ENCODE measurements at places on chromosomes 7 and 10. TPM values are rescaled to one million over a fixed set of nuclear protein-coding genes. Genes with fewer than 3 reads are reported as not detected.

Gene NPFFR1
- not detected for total RNA-seq

Gene PPP1R17
- total RNA-seq: not detected

Gene TAX1BP1
- total RNA-seq: 74.8 TPM

Gene SGCE
- 0.19 TPM for total RNA-seq

Gene CTAGE8
- 1.9 TPM for total RNA-seq

Gene SEPTIN14
- total RNA-seq: not detected

Gene STAG3
- 21.1 TPM for total RNA-seq

Gene HOXA6
- total RNA-seq: not detected

Gene GBX1
- total RNA-seq: not detected

Gene SFXN2
- 28.0 TPM for total RNA-seq

Gene GRID2IP
- not detected for total RNA-seq

Gene IDI2
- not detected for total RNA-seq

Gene CCDC7
- total RNA-seq: 5.8 TPM

Gene MSMB
- not detected for total RNA-seq

Gene ZNF727
- total RNA-seq: 0.89 TPM

Gene SEPTIN7
- 256 TPM for total RNA-seq

Gene ETV1
- 0.10 TPM for total RNA-seq

Gene ITGA8
- total RNA-seq: not detected

Gene ASAH2
- total RNA-seq: 5.9 TPM

Gene FRMD4A
- total RNA-seq: 7.2 TPM

Gene STEAP1B
- not detected for total RNA-seq

Gene PRSS1
- total RNA-seq: not detected

Gene CCM2
- 51.6 TPM for total RNA-seq

Gene MOGAT3
- total RNA-seq: not detected

Gene CHAT
- total RNA-seq: not detected

Gene PTN
- not detected for total RNA-seq

Gene ITPRID1
- total RNA-seq: not detected

Gene NPY4R2
- total RNA-seq: not detected

Gene ST8SIA6
- not detected for total RNA-seq

Gene TDRD1
- 0.24 TPM for total RNA-seq

Gene PDZD7
- 0.66 TPM for total RNA-seq

Gene TMEM176A
- not detected for total RNA-seq

Gene OR2A25
- not detected for total RNA-seq

Gene NFKB2
- 247 TPM for total RNA-seq

Gene EMX2
- not detected for total RNA-seq

Gene RUFY2
- 7.1 TPM for total RNA-seq

Gene TMEM236
- 0.04 TPM for total RNA-seq

Gene SPRN
- not detected for total RNA-seq

Gene DOCK4
- total RNA-seq: 0.29 TPM

Gene IMMP2L
- total RNA-seq: 20.9 TPM

Gene NHLRC2
- total RNA-seq: 26.7 TPM

Gene SUN3
- not detected for total RNA-seq

Gene PAX2
- total RNA-seq: not detected

Gene PTF1A
- not detected for total RNA-seq

Gene GTF2I
- 151 TPM for total RNA-seq

Gene MACROH2A2
- 3.9 TPM for total RNA-seq

Gene BTBD16
- total RNA-seq: not detected

Gene ACSL5
- 54.3 TPM for total RNA-seq

Gene GHRHR
- not detected for total RNA-seq

Gene PIP
- not detected for total RNA-seq

Gene HABP2
- not detected for total RNA-seq

Data from activated naive CD8-positive, alpha-beta T cell treated with anti-CD3 and anti-CD28 coated beads for 36 hours (primary cell).